ENCODE measurements at places on chromosomes 1 and 21. TPM values are rescaled to one million over a fixed set of nuclear protein-coding genes. Genes with fewer than 3 reads are reported as not detected.

The CBR3 gene
- 3.5 TPM for total RNA-seq

The CRP gene
- not detected for total RNA-seq

The SPRR4 gene
- total RNA-seq, result not detected

GRCh38 chr1:115056395-115056798 lies 26.8 kb downstream of the TSHB start:
- no peaks in the 10 kb centered on the region for H3K27me3 ChIP-seq
- DNase-seq, result no peak
- no peak overlapping the region for H3K27ac ChIP-seq
- H3K36me3 ChIP-seq, result peaks cover 32% of the 10 kb centered on the region

GRCh38 chr1:95049935-95050334 lies 22.8 kb downstream of the ALG14 start:
- H3K36me3 ChIP-seq, result no peaks in the 10 kb centered on the region
- H3K4me1 ChIP-seq, result no peaks in the 10 kb centered on the region
- H3K4me3 ChIP-seq, result no peak overlapping the region
- no peaks in the 10 kb centered on the region for H3K27me3 ChIP-seq
- DNase-seq, result no peak

GRCh38 chr1:173164686-173165085 lies 42.4 kb downstream of the TNFSF4 start:
- no peak overlapping the region for H3K4me3 ChIP-seq
- no peaks in the 10 kb centered on the region for H3K36me3 ChIP-seq
- H3K27me3 ChIP-seq, result no peaks in the 10 kb centered on the region
- no peak overlapping the region for H3K27ac ChIP-seq

DNA sequence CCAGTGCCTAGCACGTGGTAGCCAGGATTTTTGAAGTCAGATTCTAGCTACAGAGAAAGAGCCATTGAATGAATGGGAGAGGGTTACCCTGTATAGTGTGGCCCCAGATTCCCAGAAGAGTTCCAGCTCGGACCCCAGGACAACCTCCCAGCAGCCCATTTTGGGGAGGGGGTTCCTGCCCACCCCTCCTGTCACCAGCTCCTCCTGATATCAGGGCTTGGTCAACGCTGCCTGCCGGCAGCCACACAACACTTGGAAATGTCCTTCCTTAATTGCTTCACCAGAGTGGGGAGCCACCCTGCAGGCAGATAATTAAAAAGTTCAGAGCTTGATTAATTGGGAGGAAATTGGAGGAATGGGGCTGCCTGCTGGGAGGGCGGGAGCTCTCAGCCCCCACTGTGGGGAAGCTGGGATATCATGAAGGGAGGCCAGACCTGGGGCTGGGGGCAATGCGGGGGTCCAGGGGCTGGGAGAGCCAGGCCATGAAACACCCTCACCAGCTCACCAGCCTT lies 120.5 kb downstream of the LACTBL1 start:
- H3K36me3 ChIP-seq, result peaks cover 16% of the 10 kb centered on the region
- H3K4me1 ChIP-seq, result peaks cover 6% of the 10 kb centered on the region
- no peaks in the 10 kb centered on the region for H3K27me3 ChIP-seq

DNA sequence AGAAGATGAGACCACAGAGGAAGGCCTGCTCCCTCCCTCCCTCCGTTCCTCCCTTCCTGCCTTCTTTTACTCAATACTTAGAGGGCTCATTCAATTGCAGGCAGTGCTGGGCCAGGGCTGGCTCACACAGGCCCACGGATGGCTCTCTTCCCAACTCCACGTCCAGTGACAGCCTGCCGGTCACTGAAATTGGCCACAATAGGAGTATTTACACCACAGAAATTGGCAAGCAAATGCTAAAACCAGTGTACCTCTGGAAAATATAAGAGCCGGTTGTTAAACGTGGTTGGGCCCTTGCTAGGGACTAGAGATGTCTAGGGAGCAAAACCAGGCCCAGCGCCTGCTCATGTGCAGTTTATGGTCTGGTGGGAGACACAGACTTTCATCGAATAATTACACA lies 72.4 kb upstream of the TMEM51 start:
- H3K27ac ChIP-seq, result no peak overlapping the region
- DNase-seq, result no peak
- no peak overlapping the region for H3K4me3 ChIP-seq
- no peaks in the 10 kb centered on the region for H3K4me1 ChIP-seq

The ANGPTL3 gene
- total RNA-seq, result not detected

The S100A3 gene
- 6.5 TPM for total RNA-seq

The GRIK1 gene
- 0.24 TPM for total RNA-seq

DNA sequence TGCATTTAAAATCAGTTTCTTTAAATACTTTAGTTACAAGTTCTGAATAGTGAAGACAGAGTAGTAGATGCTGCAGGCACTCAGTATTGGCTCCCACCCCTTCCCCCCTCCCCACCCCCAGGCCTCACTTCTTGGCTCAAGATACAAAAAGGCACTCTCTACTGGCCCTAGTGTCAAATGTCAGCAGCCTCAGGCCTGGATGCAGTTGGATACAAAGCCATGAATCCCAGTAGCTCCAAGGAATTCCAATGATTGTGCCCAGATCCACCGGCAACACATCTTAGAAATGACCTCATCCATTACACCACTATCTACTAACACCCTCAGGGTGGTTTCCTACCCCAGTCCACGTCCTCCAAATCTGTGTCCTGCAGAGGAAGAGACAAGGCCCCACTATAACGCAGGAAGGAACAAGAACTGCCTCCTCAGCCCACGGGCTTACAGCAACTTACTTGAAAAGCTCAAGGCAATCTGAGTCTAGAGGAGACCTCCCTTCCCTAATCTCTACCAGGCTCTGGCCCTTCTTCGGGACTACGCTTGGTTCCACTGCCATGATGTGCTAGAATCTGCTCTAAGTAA lies 17.6 kb downstream of the ACADM start:
- H3K36me3 ChIP-seq, result peaks cover 21% of the 10 kb centered on the region
- no peak for DNase-seq
- H3K27ac ChIP-seq, result no peak overlapping the region
- no peak overlapping the region for H3K4me3 ChIP-seq

The ELAVL4 gene
- total RNA-seq, result not detected

The ETV3L gene
- not detected for total RNA-seq

DNA sequence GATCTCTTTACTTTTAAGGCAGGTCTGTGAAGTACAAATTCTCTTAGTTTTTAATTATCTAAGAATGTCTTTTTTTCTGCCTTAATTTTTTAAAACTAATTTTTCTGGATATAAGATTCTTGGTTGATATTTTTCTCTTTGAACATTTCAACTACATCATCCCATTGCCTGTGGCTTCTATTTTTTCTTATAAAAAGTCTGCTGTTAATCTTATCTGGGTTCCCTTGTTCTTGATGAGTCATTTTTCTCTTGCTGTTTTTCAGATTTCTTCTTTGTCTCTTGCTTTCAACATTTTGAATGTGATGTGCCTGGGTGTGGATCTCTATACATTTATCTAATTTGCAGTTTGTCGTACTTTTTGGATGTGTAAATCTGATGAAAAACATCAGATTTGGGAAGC lies 525.2 kb upstream of the PBX1 start:
- no peaks in the 10 kb centered on the region for H3K36me3 ChIP-seq
- no peaks in the 10 kb centered on the region for H3K4me1 ChIP-seq
- H3K27me3 ChIP-seq, result no peaks in the 10 kb centered on the region
- H3K27ac ChIP-seq, result no peak overlapping the region

DNA sequence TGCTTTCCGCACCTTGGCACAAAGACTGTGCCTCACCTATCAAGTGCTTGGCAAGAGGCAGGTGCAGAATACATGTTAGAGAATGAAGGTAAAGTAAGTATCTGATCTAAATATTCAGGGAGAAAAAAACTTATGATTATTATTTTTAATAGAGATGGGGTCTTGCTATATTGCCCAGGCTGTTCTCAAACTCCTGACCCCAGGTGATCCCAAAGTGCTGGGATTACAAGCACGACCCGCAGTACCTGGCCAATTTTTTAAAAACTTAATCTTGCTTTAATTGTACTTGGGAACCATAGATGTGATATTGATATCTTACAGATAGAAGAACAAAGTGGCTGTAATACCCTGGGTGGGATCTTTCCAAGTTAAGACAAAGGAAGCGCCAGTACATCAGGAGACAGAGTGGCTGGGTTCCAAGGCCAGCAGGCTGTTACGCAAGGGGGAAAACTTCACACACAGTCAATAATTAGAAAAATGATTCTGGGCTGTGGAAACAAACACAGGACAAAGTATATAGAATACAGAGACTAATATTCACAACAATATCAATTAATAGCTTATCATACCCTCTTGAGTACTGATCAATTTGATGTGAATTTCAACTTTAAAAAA lies 58.6 kb upstream of the ATP1A1 start:
- no peak overlapping the region for H3K4me3 ChIP-seq
- DNase-seq, result no peak
- H3K27ac ChIP-seq, result no peak overlapping the region
- H3K36me3 ChIP-seq, result no peaks in the 10 kb centered on the region
- H3K27me3 ChIP-seq, result no peaks in the 10 kb centered on the region
- H3K4me1 ChIP-seq, result peaks cover 4% of the 10 kb centered on the region

The LEMD1 gene
- not detected for total RNA-seq

DNA sequence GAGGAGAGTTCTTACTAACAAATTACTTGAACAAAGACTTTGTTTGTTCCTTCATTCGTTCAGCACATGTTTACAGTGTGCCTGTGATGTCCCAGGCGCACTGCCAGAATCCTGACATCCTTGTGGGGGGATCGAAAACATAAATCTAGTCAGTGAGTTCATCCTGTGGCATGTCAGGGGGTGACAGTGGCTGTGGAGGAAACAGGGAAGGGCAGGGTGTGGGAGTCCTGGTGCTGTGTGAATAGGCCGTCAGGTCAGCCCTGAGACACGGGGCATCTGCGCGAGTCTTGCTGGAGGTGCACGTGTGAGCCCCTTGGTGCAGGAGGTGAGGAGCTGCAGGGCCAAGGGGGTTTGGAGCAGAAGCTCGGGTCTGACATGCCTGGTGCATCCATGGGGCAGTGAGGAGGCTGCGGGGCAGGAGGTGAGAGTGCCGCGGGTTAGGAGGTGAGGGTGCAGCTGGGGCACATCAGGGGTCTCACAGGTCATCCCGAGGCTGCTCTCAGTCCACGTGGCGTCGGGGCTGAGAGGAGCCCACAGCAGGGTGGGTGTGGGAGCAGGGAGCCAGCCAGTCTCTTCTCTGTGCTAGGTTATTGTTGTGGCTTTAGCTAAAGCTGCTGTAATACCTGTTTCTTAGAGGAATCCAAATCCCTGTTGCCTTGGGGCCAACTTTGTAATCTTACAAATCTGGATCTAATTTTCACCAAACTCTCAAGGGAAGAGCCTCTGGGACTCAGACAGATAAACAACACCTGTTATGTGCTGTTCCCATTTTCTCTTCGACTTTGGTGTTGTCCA lies 93.4 kb downstream of the PCBP3 start:
- H3K4me1 ChIP-seq, result peaks cover 2% of the 10 kb centered on the region
- H3K36me3 ChIP-seq, result no peaks in the 10 kb centered on the region
- H3K27ac ChIP-seq, result no peak overlapping the region
- no peak for DNase-seq
- no peak overlapping the region for H3K4me3 ChIP-seq
- no peaks in the 10 kb centered on the region for H3K27me3 ChIP-seq

The AIRE gene
- not detected for total RNA-seq

- H3K4me1 ChIP-seq, result no peaks in the 10 kb centered on the region
- H3K4me3 ChIP-seq, result no peak overlapping the region
- peaks cover 3% of the 10 kb centered on the region for H3K36me3 ChIP-seq
- no peak overlapping the region for H3K27ac ChIP-seq
- DNase-seq, result no peak
- H3K27me3 ChIP-seq, result peaks cover 6% of the 10 kb centered on the region
Observed at GRCh38 chr1:38153066-38153777, 106.6 kb upstream of the POU3F1 start.

GRCh38 chr1:74426208-74426937 lies 86.0 kb downstream of the LRRC53 start:
- no peak for DNase-seq
- no peak overlapping the region for H3K4me3 ChIP-seq
- no peak overlapping the region for H3K27ac ChIP-seq
- no peaks in the 10 kb centered on the region for H3K36me3 ChIP-seq

DNA sequence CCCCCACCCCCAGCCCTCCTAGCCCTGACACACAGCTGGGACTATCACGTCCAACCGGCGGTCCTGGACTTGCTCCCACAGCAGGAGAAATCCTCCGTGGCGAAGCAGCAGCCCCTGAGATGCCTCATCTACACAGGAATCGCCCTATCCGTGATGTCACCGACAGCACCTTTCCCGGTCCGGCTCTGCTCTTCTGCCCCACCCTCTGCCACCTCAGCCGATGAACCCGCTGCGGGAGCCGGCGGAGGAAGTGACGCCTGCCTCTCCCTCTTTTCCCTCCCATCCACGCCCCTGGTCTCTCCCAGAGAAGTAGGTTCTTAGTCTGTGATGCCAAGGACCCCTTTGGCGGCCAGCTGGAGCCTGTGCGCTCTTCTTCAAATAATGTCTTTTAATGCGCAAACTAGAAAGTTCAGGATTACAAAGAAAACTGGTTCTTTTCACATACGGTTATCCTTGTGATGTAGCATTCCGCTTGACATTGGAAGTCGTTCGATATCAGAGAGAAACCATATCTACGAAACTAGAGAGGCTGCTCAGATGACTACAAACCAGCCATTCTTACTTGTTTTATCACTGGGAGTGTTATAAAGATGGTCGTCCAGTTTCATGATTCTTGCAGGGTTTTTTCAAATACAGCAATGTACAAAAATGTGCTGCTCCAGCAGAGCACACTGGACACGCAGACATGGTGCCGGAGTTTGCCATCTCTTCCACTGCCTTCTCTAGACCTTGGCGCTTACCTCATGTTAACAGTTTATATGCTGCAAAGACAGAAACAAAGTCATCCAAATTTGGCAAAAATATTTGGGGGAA lies 120.3 kb downstream of the PPIAL4G start:
- no peak overlapping the region for H3K27ac ChIP-seq
- peaks cover 5% of the 10 kb centered on the region for H3K36me3 ChIP-seq
- peak overlapping the region; percentile 64 for H3K4me3 ChIP-seq
- peaks cover 3% of the 10 kb centered on the region for H3K27me3 ChIP-seq
- peaks cover 16% of the 10 kb centered on the region for H3K4me1 ChIP-seq
- DNase-seq, result no peak

The FAM110D gene
- total RNA-seq, result 0.23 TPM

The ALPL gene
- total RNA-seq, result 17.6 TPM

The PKLR gene
- not detected for total RNA-seq

DNA sequence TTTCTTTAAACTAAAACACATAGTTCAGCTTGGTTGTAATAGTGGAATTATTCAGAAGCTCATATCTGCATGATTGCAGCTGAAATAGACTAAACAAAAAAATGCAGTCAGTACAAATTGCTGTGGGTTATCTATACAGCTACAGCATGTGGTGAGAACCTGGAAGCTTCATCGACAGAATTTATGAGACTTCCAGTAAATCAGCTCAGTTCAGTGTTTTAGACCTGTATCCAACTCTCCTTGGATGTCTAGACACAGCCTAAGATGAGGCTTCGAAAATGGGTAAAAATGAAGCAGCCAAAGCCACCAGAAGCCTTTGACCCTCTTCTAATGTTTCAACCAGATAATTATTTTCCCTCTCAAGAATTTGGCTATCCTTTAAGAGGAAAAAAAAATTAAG lies 127.1 kb upstream of the C1orf105 start:
- peak overlapping the region; percentile 71 for H3K27ac ChIP-seq
- peaks cover 47% of the 10 kb centered on the region for H3K4me1 ChIP-seq
- DNase-seq, result no peak
- H3K27me3 ChIP-seq, result no peaks in the 10 kb centered on the region
- no peak overlapping the region for H3K4me3 ChIP-seq

The SELL gene
- not detected for total RNA-seq

Measured in chondrocyte (in vitro differentiated cells).